Trophoblast cell (in vitro differentiated cells and primary cell): ENCODE measurements at places on chromosomes 5 and 9.

DNA sequence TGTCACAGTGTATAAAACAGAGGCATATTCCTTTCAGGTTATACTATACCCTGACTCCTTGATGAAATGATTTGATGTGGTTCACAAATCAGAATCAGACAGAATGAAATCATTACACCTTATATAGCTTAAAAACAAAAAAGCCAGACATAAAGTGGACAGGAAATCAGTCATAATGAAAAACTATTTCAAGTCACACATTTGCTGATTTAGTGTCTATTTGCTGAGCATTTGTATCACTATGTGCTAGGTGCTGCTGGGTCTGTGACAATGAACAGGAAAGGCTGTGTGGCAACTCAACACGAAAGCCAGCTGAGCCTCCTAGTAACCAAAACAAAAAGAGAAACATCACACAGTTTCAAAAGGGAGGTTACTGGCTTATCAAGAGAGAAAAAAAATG is 194.0 kb downstream of the EFNA5 start:
- DNase-seq, result peak; percentile 91
- H3K27ac ChIP-seq, result no peak overlapping the region
- H3K36me3 ChIP-seq, result no peaks in the 10 kb centered on the region
- H3K4me3 ChIP-seq, result no peak overlapping the region
- H3K27me3 ChIP-seq, result no peaks in the 10 kb centered on the region

GRCh38 chr5:163661360-163661759 is 155.9 kb downstream of the MAT2B start:
- DNase-seq, result no peak
- H3K27me3 ChIP-seq, result no peaks in the 10 kb centered on the region
- no peak overlapping the region for H3K27ac ChIP-seq

GRCh38 chr9:136316896-136317676 is 10.3 kb upstream of the GPSM1 start:
- no peak overlapping the region for H3K27ac ChIP-seq
- H3K27me3 ChIP-seq, result no peaks in the 10 kb centered on the region
- H3K4me3 ChIP-seq, result no peak overlapping the region
- no peaks in the 10 kb centered on the region for H3K36me3 ChIP-seq

DNA sequence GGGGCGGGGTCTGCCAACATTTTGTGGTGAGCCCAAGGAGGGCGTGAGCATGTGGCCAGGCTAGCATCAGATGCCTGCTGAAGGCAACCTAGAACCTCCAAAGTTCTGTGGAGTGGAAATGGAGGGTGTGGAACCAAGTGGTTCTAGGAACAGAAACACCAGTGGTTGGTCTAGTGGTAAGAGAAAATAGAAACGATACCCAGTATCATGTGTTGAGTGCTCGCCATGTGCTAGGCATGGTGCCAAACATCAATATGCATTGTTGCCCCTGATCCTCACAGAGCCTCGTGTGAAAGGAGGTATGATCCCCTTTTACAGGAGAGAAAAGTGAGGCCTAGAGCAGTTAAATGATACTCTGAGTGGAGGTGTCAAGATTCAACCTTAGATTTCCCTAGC is 31.5 kb upstream of the MVB12B start:
- H3K4me1 ChIP-seq, result no peaks in the 10 kb centered on the region
- H3K27me3 ChIP-seq, result no peaks in the 10 kb centered on the region
- no peak overlapping the region for H3K4me3 ChIP-seq
- no peak overlapping the region for H3K27ac ChIP-seq

GRCh38 chr5:72241346-72242003 is 78.6 kb downstream of the MRPS27 start:
- H3K27me3 ChIP-seq, result no peaks in the 10 kb centered on the region
- no peak for DNase-seq
- H3K4me1 ChIP-seq, result no peaks in the 10 kb centered on the region
- H3K4me3 ChIP-seq, result no peak overlapping the region
- peaks cover 2% of the 10 kb centered on the region for H3K36me3 ChIP-seq

DNA sequence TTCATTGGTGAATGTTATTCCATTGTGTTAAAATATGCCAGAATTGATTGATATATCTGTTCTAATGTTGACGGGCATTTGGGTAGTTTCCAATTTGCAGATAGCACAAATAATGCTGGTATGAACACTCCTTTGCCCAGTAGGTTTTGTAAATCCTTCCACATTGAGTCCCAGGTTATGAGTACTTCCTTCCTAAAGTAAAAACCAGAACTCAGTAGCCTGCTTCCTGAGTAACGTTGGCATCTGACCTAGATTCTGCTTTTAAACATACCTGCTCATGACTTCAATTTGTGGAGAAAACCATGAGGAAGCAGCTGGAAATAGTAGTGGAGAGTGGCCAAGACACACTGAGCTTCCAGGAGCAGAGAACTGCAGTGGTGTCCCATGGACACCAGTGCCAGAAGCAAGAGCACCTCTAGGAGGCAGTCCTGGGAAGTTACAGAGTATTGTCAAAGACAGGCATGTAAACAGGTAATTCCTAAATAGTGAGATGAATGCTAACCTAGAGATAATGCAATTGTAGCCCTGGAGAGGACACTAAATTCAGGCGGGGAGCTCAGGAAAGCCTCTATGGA is 24.3 kb upstream of the RASGRF2 start:
- H3K36me3 ChIP-seq, result no peaks in the 10 kb centered on the region
- H3K27ac ChIP-seq, result no peak overlapping the region
- H3K4me3 ChIP-seq, result no peak overlapping the region

- H3K27me3 ChIP-seq, result no peaks in the 10 kb centered on the region
- H3K27ac ChIP-seq, result no peak overlapping the region
- H3K4me3 ChIP-seq, result no peak overlapping the region
- DNase-seq, result no peak
- H3K4me1 ChIP-seq, result no peaks in the 10 kb centered on the region
These were observed 660.7 kb upstream of the ADAMTS16 start for GRCh38 chr5:4479426-4479825.

DNA sequence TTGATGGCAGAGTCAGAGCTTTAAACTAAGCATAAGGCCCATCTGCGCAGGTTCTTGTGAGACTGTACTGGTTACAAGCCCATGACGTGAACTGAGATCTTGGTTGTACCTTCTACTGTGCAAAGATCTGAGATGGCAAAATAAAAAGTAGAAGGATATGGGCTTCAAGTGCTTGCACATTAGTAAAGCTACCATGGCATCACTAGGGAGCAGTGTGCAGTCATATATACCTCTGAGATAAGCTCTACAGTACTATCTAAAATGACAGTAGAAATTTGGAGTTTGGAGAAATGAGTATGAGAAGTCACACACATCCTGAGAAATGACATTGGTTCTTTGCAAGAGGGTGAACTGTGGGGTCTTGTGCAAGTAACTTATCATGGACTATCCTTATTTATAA is 408.2 kb upstream of the PRR16 start:
- no peaks in the 10 kb centered on the region for H3K36me3 ChIP-seq
- no peak overlapping the region for H3K27ac ChIP-seq
- no peak overlapping the region for H3K4me3 ChIP-seq
- peak; percentile 2 for DNase-seq

- DNase-seq, result no peak
- no peaks in the 10 kb centered on the region for H3K27me3 ChIP-seq
- H3K27ac ChIP-seq, result no peak overlapping the region
- no peak overlapping the region for H3K4me3 ChIP-seq
- no peaks in the 10 kb centered on the region for H3K36me3 ChIP-seq
These were observed 378.1 kb upstream of the RFX3 start for GRCh38 chr9:3903906-3904305.

DNA sequence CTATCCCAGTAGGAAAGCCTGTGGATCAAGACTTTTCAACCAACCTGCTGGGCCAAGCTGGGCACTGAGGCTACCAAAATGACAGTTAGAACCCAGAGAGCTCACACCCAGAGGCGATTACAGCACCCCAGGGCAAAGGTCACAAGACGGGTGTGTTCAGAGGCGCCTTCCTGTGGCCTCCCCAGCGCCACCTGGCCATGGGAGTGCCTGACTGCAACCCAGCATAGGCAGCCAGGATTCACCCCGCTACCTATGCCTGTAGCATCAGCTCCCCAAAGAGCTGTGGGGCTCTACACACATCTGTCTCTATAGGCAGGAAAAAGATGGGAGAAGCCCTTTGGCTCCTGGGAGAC is 33.5 kb downstream of the PDGFRB start:
- H3K36me3 ChIP-seq, result peaks cover 80% of the 10 kb centered on the region
- no peaks in the 10 kb centered on the region for H3K27me3 ChIP-seq
- H3K4me3 ChIP-seq, result no peak overlapping the region
- no peak for DNase-seq
- H3K27ac ChIP-seq, result no peak overlapping the region
- peaks cover 5% of the 10 kb centered on the region for H3K4me1 ChIP-seq

DNA sequence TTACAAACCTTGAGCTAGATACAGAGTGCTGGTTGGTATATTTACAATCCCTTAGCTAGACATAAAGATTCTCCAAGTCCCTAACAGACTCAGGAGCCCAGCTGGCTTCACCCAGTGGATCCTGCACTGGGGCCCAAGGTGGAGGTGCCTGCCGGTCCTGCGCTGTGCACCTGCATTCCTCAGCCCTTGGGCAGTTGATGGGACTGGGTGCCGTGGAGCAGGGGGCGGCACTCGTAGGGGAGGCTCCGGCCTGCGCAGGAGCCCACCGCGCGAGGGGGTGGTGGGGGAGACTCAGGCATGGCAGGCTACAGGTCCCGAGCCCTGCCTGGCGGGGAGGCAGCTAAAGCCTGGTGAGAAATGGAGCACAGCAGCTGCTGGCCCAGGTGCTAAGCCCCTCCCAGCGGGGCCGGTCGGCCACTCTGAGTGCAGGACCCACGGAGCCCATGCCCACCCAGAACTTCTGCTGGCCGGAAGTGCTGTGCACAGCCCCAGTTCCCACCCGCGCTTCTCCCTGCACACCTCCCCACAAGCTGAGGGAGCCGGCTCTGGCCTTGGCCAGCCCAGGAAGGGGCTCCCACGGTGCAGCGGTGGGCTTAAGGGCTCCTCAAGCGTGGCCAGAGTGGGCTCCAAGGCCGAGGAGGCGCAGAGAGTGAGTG is 1464.7 kb downstream of the EFNA5 start:
- H3K4me3 ChIP-seq, result no peak overlapping the region
- H3K27me3 ChIP-seq, result no peaks in the 10 kb centered on the region
- H3K27ac ChIP-seq, result no peak overlapping the region
- H3K4me1 ChIP-seq, result no peaks in the 10 kb centered on the region
- DNase-seq, result no peak

DNA sequence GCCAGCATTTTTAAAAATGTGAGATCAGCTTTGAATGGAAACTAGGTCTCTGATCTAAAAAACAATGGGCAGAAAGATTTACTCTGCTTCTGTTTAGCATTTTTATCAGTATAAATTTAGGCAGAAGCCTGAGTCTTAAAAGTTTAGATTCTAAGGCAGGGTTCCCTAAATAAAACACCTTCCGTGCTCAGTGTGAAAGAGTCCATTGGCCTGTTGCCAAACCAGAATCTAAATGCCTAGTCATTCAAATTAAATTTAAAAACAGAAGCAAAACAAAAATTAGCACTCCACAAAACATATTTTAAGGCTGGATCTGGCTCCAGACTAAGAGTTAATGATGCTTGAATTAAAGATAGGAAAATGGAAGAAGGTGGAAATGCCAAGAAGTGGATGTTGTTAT is 4.5 kb downstream of the TYRP1 start:
- no peaks in the 10 kb centered on the region for H3K36me3 ChIP-seq
- H3K4me3 ChIP-seq, result no peak overlapping the region
- no peak for DNase-seq
- no peaks in the 10 kb centered on the region for H3K4me1 ChIP-seq
- H3K27ac ChIP-seq, result no peak overlapping the region
- H3K27me3 ChIP-seq, result no peaks in the 10 kb centered on the region

GRCh38 chr9:98775831-98776441 is 20.4 kb downstream of the ANKS6 start:
- peaks cover 8% of the 10 kb centered on the region for H3K36me3 ChIP-seq
- H3K27me3 ChIP-seq, result no peaks in the 10 kb centered on the region
- DNase-seq, result peak; percentile 77
- no peak overlapping the region for H3K4me3 ChIP-seq
